Activated CD4-positive, CD25-positive, alpha-beta regulatory T cell treated with anti-CD3 and anti-CD28 coated beads, Interleukin-2, amount 50 U/mL, for 24 hours (primary cell): ENCODE measurements at places on chromosomes 6 and 20.
A peak's percentile ranks its signal among the peaks of the same experiment; 100 is the strongest.

- ATAC-seq, result no peak
Measured at GRCh38 chr6:9405825-9406224, 970.5 kb upstream of the SLC35B3 start.

- no peak for ATAC-seq
Measured at GRCh38 chr6:113361014-113361645, 496.0 kb upstream of the MARCKS start.

- no peak for ATAC-seq
Measured at GRCh38 chr20:16803965-16804792, 56.0 kb downstream of the OTOR start.

GRCh38 chr20:44166477-44166876, 20.5 kb downstream of the JPH2 start:
- no peak for ATAC-seq

GRCh38 chr6:834866-835265, 141.9 kb upstream of the EXOC2 start:
- ATAC-seq, result no peak

- ATAC-seq, result peak; percentile 2
Measured at GRCh38 chr20:53706466-53707370, 113.1 kb upstream of the ZNF217 start.

DNA sequence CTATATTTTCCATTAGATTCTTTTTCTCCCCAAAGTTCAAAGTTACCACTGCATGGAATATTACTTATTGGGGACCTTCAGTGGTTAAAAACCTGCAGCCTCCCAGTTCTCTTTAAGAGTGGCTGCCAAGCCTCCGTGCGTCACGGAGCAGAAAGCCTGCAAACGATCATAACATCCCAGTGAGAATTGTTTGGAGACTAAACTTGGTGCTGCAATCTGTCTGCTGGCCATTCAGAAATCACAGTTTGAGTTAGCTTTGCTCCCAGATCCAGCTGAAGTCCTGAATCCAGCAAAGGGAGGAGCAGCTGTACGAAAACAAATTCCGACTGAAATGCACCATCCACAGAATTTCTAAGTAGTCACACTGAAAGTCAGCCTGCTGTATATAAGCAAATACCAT, 213.5 kb upstream of the PDE10A start:
- no peak for ATAC-seq

GRCh38 chr6:135233686-135234491, 52.8 kb downstream of the MYB start:
- ATAC-seq, result no peak

DNA sequence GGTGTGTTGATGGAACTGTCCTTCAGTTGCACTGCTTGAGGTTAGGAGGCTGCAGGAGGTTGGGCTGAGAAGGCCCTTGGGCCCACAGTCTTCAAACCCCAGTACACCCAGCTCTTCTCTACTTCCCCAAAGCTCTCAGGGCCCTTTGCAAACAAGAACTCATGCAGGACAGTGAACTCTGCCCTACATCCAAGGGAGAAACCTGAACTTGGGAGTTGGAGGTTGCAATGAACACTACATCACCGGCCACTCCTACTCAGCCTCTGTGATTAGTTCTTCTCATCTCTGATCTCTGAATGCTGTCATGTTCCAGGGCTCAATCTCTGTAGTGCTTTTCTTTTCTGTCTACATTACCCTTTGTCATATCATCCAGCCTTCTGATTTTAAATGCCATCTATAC, 148.5 kb upstream of the PDE7B start:
- ATAC-seq, result no peak

DNA sequence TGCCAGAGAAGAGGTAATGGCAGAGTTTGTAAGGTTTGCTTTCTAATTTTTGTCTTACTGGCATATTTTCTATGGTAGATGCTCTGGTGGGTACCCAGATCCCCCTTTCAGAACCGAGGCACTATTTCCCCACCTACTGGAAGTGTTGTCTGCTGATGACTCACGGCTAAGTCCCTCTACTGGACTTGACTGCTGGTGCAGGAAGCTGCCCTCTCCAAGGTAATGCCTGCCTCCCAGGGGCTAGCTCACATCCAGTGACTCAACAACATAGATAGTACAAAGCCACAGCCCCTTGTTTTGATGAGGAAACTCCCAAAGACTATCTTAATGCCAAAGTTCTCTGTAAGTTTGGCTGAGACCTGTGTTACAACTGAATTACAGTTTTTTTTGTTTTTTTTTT, 285.4 kb upstream of the FLRT3 start:
- ATAC-seq, result no peak

DNA sequence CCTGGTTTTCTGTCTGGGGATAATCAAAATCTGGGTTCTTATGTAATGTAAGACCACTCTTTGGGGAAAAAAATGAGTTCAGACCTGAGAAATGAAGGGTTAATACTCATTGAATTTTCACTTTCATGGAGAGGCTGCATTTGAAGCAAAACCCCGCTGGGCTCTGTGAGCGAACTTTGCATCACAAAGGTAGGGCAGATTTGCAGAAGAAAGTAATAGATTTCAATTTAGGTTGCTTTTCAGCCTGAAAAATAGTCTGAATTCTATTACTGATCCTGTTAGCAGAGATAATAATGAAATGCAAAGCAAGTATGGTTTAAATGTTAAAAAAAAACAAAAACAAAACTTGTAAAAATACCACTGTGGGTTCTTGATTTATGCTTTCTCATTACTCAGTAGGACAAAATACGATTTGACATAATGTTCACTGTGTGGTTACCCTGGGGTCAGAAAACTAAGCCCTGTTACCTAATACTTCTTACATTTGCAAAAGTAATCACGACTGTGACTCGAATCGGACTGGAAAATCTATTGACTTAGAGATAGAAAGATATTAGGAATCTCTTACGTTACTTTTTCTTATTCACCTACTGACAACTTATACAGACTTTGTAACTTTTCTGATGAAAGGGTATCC, 72.2 kb downstream of the UST start:
- ATAC-seq, result no peak

- no peak for ATAC-seq
Measured at GRCh38 chr6:169545982-169546381, 155.8 kb downstream of the WDR27 start.

DNA sequence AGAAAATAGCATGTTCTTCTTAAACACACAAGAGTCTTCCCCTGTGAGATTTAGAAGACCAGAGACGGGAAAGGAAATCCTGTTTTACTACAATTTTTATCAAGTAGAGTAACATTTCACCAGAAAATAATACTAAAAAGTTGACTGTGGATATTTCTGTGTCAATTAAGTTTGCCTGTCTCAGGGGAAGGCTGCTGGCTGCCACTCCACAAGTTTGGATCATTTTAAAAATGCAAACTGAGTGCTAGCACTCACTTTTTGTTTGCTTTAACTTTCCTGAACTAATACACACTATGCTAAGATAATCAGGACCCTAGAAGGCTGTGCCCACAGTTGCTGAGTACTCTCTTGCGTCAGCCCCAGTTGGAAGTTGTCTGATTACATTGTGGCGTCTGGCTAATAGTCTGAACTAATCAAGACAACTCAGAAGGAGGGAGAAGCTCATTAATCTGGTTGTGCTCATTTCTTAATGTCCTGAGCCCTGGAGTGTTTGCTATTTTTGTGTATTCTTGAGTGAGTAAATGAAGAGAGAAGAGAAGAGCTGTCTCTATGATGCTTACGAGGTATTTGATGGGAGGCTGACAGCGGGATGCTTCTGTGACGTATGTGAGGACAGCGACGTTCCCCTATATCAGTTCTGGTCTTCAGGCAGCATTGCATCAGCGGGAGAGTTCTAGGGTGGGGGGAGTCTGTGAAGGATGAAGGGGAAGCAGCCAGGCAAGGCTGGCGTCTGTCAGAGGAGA, 664.2 kb downstream of the QKI start:
- no peak for ATAC-seq

GRCh38 chr20:51272401-51272800, 249.5 kb upstream of the KCNG1 start:
- no peak for ATAC-seq

- no peak for ATAC-seq
Measured at GRCh38 chr6:162940426-162940825, 212.7 kb downstream of the PACRG start.

DNA sequence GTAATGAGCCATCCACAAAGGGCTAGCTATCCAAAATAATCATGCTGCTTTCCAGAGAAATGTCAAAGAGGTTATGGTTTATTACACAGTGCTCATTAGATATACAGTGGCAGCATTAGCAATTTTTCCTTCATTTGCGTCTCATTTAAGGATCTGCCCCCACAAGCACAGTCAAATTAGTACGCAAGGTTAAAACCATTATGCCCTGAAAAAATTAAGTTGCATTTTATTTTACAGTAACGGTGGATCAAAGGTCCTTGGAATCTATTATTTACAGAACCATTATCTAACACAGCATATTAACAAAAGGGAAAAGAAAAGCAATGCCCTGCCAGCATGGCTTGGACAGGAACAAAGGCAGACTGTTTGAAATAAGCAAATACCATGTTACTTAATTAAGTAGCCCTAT, 144.8 kb downstream of the PDSS2 start:
- no peak for ATAC-seq

- no peak for ATAC-seq
Measured at GRCh38 chr6:45571159-45571558, 193.4 kb upstream of the SUPT3H start.

- no peak for ATAC-seq
Measured at GRCh38 chr6:116511424-116512110, at the start of gene CALHM5. Gene CALHM5, plus strand, starts transcription at chr6:116511639. Its CDS starts 58 bp downstream, at chr6:116511697.

DNA sequence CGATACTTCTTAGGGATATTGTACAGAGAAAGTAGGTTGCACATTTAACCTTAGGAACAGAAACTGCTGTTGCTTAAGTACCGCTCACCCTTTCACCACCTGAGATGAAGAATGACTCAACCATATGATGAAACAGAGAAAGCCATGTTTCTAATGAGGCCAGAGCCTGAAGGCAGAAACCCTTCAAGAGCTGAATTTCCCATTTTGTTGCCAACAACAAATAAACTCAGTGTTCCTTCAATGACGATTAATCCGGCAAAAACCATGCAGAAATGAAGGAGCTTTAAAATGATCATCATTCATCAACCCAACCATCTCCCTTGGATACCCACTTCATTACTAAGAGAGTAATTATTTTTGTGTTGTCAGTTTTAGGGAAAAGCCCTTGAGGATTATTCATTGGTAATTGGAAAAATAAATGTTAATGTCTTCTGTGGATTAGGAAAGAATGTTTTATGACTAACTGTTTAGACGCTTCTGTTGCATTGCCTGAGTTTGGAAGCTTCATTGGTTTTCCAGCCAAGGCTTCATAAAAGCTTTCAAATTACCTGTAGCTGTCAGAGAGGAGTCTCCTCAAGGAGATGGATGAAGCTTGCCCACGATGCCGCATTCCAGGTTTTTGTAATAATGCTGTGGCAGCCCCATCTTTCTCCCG, 112.1 kb upstream of the IYD start:
- ATAC-seq, result no peak

GRCh38 chr20:41152108-41152757, 14.9 kb downstream of the PLCG1 start:
- no peak for ATAC-seq

- ATAC-seq, result no peak
Measured at GRCh38 chr6:159372333-159372732, 203.1 kb downstream of the FNDC1 start.

DNA sequence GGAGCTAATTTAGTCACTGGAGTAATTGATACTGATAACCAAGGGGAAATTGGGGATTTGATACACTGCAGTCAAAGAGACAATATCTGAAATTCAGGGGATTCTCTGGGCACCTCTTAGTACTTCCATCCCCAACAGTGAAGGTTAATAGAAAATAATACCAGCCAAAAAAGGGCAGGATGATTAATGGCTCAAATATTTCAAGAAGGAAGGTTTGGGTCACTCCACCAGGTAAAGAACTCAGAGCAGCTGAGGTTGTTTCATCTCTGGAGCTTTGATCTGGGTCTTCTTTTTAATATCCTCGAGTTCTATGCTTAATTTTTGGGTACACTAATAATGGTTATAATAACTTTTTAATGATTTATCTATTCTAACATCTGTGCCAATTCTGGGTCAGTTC, 70.8 kb downstream of the CDKAL1 start:
- ATAC-seq, result no peak

DNA sequence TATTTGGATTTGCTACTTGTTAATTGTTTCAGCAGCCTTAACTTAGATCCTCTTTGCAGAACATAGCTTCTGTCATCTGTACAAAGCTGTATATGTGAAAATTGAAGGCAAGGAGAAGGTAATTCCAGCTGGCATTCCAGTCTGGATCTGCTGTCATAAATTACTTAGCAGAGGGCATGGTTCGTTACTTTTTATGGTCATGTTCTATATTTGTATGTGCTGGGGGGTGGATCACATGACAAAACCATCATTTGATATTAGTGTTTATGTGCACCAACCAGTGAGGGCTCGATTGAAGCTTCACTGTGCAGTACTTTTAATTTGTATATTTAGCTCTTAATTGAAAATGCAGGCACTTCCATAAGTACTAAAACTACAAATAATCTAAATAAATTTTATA, 80.2 kb downstream of the CAP2 start:
- ATAC-seq, result no peak

- no peak for ATAC-seq
Measured at GRCh38 chr6:113182370-113183141, 674.6 kb upstream of the MARCKS start.

GRCh38 chr20:41786158-41786557, 168.0 kb upstream of the CHD6 start:
- ATAC-seq, result no peak

DNA sequence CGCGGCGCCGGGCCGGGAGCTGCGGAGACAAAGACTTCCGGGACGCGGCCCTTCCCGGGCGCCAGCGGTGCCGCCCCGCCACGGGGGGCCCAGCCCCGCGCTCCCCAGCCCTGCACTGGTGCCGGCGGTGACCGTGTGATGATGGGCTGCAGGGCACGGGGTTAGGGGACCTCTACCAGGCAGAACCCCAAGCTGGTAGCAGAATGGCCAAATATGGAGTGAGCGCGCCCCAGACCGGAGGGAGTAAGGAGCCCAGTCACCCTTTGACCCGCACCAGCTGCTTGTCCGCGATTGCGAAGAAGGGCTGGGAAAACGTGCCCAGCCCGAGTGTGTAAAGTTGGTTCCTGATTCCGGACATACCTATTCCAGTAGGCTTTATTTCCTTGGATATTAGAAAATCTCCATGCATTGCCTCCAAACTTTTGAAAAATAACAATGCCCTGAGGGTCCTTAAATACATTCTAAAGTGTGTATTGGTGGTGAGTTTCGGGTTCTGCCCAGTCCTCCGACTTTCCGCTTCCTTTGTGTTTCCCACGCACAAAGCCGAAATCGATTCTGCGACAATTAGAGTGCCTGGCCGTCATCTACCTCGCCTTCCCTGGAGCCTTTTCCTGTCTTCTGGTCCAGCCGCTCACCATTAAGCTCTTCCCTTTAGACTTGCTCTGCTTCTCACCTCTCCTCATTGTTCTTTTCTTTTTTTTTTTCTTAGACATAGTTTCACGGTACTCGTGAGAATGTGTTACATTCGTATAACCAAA, 1.1 kb downstream of the ABRACL start:
- no peak for ATAC-seq

DNA sequence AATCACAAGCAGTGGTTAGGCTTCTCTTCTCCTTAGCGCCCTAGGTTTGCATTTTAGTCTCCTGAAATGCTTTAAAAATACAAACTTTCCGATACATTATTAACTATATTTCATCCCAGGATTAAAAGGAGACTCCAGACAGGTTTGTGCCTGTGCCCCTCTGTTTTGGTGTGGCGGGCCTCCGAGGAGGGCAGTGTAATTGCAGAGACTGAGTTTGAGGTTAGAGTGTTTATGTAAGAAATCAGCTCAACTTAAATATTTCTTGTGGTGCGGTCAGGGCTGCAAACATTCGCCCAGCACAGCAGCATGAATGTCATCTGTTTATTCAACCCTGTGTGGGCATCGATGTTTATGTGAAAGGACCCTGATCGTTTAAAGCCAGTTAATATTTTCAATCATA, 130.4 kb upstream of the AKAP12 start:
- ATAC-seq, result no peak

- ATAC-seq, result no peak
Measured at GRCh38 chr20:57867181-57867803, 157.5 kb upstream of the PMEPA1 start.
